ENCODE measurements at places on chromosomes 6 and 20.
A peak's percentile ranks its signal among the peaks of the same experiment; 100 is the strongest.

- DNase-seq: peak; percentile 93
Observed at GRCh38 chr6:142009647-142010046, 123.1 kb upstream of the GJE1 start.

- DNase-seq: peak; percentile 51
Observed at GRCh38 chr20:32325706-32326503, 32.2 kb upstream of the ASXL1 start.

DNA sequence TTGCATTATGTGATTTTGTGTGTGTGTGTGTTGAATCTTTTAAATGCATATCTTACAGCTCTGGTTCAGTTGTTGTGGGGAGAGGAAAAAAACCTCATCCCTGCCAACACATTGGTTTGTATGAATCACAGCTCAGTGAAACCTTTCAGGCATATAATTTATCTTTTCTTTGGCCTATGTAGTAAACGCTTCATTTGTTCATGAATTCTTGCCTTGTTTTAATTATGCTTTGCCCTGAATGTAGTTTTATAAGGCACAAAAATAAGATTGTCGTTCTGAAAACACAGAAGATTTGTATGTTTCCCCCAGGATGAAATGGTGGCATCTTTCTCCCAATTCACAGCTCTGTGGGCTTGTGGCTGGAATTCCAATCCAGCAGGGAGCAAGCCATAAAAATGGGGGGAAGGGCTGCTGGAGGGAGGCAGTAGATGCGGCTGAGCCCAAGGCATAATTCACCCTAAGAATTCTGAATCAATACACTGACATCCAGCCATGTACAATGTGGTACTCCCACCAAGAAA is 45.1 kb downstream of the BCAS1 start:
- DNase-seq: peak; percentile 95

DNA sequence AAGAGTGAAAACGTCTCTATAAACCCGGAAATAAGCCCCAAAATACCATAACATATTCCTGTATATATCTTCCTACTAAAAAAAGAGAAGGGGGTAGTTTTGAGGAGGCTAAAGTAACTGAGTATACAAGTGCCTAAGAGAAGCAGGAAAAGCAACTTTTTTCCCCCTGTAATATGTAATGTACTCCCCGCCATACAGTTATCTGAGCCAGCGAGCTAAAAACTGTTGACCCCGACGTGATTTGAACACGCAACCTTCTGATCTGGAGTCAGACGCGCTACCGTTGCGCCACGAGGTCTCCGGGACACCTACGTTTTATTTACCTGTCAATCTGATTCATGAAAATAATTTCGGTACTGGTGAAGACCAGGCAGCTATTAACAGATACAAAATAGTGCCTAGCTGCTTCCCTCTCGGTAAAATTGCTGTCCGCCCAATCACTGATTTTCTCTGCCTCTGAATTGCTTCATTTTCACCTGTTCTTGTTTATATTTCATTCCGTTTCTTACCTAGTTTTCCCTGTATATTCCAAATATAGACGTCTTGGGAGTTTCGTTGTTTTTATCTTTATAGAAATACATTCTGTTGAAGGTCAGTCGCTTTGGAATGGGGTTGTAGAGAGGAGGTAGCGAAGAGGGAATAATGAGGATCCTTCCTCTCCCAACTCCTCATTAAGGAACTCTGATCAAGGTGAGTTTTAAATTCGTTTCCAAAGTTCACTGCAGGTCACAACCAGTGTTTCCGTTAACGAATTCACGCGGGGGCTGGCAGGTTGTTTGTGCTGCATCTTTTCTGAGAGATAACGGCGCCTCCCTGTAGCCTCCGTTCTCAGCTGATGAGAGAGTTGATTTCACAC is 33.6 kb upstream of the BTN3A2 start:
- DNase-seq: peak; percentile 62

DNA sequence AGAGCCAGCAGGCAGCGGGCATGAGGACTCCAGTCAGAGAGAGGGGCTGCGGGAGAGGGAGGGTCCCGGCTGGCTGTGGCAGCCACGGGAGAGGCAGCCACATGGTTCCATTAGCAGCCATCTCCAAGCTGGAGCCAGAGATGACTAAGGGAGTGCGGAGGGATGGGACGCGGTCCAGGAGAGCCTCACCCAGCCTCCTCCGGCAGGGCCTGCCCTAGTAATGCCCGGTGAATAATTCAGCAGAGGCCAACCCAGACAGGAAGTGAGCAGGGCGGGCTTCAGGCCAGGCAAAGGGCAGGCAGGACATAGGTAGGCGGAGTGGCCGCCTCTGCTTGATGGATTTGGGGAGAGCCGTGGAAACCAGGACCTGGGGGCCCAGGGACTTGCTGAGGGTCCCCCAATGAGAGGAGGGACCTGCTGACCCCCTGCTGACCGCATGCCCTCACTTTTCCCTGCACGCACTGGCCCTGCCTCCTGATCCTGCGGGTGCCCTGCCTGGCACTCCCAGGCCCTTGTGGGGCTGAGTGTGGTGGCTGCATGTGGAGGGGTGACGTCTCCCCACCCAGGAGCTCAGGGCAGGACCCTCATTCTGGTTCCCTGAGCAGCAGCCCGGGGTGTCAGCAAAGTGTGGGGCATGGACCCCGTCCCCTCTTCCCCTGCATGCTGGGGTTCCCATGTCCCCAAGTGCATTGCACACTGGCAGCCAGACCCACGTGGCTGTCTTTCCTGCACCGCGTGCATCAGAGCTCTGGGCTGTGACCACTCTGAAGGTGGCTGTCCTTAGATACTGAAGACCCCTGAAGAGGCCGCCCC is 51.8 kb upstream of the SLCO4A1 start:
- DNase-seq: peak; percentile 19

DNA sequence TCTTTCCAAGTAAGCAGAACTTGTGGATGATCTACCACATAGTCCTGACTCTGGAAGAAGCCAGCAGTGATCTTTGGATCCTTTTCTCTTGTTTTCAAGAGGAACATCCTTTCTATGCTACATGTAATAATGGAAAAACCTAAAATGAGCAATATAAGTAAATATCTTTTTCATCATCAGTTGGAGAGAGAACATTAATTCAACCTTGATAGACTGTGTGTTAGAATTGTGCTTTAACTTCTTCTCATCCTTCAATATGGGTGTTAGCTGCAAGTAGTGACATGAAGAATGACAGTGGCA is 65.6 kb upstream of the IFNGR1 start:
- no peak for DNase-seq

DNA sequence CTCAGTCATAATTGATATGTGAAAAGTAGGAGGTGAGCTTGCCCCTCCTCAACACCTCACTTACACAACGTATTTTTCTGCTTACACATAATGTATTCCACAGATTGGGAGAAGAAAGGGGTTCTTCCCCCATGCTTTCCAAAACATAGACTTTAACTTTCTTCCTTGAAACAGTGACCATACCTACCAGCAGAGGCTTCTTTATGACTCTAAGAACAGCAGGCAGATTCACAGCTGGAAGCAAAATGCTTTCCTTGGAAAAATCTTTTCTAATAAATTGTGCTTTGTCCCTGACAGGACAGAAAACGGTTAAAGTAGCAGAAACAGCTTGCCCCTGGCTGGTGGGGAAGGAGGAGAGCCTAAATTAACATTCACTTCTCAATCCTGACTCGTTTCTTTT is 629.1 kb upstream of the IMPG1 start:
- DNase-seq: no peak

- DNase-seq: no peak
Observed at GRCh38 chr6:170450916-170451761, 102.0 kb downstream of the PSMB1 start.

DNA sequence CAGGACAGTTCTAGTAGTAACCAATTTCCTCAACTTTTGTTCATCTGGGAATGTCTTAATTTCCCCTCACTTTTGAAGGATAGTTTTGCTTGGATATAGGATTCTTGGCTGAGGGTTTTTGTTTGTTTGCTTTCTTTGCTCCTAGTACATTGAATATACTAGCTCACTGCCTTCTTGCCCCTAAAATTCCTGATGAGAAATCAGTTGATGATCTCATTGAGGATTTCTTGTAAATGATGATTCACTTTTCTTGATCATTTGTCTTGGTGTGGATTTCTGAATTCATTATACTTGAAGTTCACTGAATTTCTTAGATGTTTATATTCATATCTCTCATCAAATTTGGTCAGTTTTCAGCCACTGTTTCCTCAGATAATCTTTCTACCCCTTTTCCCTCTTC is 49.1 kb upstream of the PRDM1 start:
- DNase-seq: peak; percentile 76

- DNase-seq: no peak
Observed at GRCh38 chr6:108200186-108200585, 34.4 kb downstream of the NR2E1 start.

DNA sequence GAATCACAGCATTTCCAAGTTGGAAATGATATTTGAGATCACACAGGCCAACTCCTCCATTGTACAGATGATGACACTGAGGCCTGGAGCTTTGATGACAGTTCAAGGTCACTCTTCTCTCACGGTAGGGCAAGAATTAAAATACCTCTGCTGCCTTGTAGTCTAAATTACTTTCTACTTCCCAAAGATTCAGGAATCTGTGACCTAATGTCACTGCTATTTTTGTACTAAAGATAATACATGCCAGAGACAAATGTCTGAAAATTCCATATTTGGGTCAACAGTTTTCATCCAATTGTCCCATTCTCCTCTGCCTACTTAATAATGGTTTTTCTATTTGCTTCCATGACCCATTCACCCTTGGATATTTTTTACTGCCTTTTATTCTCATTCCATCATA is 160.0 kb downstream of the SOD2 start:
- peak; percentile 52 for DNase-seq

DNA sequence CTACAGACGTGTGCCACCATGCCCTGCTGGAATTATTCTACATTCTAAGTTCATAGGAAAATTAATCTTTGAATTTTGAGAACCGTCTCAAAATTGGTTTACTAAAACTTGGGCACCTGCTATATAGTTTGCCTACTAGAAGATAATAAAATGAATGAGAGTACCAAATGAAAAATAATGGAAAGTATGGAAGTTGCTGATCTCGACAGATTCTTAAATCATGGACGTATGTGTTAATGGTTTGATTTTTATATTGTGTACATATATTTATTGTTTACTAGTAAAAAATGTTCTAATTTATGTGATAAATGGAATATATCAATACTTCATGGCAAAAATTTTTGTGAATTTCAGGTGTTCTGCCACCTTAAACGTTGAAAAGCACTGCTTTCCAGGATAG is 60.0 kb downstream of the KIZ start:
- DNase-seq: no peak

- no peak for DNase-seq
Observed at GRCh38 chr20:53881362-53881761, 189.0 kb downstream of the BCAS1 start.

GRCh38 chr6:121694801-121695251 is 259.4 kb downstream of the GJA1 start:
- peak; percentile 81 for DNase-seq

GRCh38 chr6:18024876-18025275 is 37.4 kb upstream of the KIF13A start:
- DNase-seq: no peak

- no peak for DNase-seq
Observed at GRCh38 chr6:107536180-107536961, 46.5 kb downstream of the SOBP start.

DNA sequence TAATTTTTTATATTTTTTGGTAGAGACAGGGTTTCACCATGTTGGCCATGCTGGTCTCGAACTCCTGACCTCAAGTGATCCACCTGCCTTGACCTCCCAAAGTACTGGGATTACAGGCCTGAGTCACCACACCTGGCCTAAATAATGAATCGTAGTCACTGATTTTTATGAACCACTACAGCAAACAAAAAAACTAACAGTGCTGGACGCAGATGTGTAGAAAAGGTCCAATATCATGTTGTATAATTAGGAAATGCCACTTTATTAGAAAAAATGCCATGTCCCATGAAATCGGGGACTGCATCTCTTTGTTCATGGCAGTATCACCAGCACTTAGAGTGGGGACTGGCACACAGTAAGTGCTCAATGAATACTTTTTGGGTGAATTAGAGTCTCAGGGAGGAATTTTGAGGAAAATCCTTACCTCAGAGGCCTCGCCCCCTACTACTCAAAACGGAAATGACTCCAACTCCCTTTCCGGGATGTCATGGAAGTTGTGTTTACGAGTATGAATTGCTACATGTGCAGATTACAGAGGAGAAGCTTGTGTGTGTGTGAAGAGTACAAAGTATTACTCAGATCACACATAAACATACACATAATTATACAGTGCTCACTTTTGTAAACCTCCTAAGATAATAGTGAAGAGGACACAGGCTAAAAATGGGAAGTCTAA is 43.6 kb upstream of the FAM50B start:
- peak; percentile 68 for DNase-seq

DNA sequence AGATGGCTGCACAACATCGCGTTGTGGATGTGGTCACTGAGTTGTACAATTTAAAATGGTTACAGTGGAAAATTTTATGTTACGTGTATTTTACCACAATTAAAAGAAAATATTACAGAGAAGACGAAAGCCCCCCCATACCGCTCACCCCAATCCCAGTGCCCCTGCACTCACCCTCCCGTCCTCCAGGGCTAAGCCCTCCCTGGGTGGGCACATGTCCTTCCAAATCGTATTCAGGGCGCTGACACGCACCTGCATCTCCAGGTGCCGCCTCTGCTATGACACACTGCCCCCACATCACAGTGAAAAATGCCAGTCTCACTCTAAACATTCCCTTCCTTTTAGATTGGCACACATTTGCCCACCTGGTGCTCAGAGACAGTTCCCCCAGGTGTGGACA is 49.4 kb downstream of the PSMG4 start:
- DNase-seq: no peak

DNA sequence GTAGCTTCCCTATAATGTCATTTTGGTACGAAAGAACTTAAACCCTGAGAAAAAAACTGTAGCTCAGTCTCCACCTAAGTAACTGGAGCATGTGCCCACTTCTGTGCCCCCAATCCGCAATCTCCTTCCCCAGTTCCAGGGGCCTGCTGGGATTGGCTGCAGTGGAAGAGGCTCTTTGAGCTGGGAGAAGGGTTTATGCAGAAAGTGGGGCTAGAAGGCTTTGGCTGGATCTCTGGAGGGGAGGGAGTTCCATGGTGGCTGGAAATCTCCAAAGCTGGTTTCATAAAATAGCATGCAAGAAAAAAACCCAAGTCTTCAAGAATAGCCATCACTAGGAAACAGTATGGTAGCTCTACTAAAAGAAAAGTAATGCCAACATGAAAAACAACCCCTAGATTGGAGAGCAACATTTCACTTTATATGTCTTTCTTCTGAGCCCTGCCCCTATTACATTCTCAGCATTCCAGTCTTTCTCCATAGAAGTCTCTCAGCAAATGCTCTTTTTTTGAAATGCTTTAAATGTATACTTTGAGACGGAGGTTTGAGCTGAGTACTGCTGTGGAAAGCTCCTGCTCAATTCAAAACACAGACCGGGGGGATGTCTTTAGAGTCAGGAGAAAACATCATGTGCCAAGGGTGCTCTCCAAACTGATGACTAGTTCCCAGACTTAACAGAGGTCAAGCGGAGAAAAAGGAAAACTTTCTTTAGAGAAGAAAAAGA is 36.0 kb upstream of the FOXO3 start:
- DNase-seq: peak; percentile 16

- no peak for DNase-seq
Observed at GRCh38 chr6:10458287-10458686, 43.4 kb upstream of the TFAP2A start.

Measured in fibroblast of skin of right quadriceps (primary cell).